ENCODE measurements at places on chromosomes 12 and 14. TPM values are rescaled to one million over a fixed set of nuclear protein-coding genes. Genes with fewer than 3 reads are reported as not detected.

DNA sequence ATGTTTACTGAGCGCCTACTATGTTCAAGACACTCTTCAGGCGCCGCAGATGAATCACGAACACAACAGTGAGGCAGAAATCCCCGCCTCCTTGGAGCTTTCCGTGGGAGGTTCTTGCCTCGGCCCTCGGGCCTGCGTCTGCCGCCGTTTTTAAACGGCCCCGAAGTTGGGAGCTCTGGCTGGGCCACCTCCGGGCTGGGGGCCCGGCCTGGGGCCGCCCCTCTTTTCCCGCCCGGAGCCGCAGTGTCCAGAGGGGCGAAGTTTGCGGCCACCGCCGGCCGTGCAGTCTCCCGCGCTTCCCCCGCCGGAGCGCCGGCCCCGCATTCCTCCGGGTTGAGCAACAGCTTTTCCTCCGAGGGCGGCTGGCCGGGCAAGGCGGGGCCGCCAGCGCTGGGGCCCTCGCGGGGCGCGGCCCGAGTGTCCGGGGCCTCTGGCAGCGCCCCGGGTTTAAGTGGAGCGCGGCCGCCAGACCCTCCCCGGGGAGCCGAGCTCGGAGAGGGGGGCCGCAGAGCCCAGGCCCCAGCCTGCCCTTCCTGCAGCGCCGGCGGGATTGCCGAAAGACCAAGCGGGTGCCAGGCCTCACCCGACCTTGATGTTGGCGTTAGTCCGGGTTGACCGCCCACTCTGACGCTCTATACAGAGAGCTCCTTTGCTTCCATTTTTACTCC lies 18.7 kb upstream of the CTDSP2 start:
- peak; percentile 75 for DNase-seq

The SPX gene
- 0.07 TPM for total RNA-seq

The TAS2R13 gene
- total RNA-seq, result 0.13 TPM

The HOXC13 gene
- 6.9 TPM for total RNA-seq
